IMR-90 (cell line): ENCODE measurements at places on chromosomes 11 and 22.

- no peak for DNase-seq
These were observed 541.2 kb upstream of the API5 start for GRCh38 chr11:42770444-42771065.

DNA sequence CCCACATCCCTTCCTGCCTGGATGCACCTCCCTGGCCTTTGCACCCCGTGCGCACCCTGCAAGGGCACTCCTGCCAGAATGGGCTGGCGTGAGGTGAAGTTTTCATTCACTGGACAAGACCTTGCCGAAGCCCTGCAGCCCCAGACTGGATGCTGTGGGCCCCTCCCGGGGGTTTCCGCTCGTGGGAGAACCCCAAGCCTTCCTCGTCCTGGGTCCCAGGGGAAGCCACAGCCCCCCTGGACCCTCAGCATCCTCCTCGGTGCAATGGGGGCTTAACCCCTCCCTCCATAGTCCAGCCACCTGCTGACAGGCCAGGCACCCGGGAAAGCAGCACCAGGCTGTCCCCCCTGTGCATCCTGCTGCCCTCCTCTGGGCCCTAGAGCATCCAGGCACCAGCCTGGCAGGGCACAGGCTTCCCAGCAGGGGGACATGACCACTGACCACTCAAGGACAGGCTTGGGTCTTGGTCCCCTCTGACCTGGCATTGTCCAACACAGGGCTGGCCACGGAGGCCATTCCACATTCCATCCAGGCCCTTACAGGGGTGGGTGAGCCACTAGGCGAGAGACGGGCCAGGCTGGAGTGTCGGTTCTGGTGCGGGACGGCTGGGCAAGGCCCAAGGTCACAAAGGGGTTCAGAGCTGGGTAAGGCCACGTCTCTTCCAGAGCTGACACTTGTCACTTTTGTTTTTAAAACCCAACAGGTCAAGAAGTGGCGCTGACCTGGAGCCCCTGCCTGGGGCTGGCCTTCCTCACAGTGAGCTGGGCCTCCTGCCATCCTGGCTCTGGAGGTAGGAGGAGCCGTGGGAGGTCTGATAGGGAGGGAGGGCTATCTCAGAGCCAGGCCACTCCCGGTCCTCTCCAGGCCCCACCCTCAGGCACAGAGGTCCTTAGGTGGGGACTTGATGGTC is 41.5 kb upstream of the PPARA start:
- peak; percentile 23 for DNase-seq

GRCh38 chr22:30541961-30542810 is 4.4 kb downstream of the SEC14L6 start:
- no peak for DNase-seq

DNA sequence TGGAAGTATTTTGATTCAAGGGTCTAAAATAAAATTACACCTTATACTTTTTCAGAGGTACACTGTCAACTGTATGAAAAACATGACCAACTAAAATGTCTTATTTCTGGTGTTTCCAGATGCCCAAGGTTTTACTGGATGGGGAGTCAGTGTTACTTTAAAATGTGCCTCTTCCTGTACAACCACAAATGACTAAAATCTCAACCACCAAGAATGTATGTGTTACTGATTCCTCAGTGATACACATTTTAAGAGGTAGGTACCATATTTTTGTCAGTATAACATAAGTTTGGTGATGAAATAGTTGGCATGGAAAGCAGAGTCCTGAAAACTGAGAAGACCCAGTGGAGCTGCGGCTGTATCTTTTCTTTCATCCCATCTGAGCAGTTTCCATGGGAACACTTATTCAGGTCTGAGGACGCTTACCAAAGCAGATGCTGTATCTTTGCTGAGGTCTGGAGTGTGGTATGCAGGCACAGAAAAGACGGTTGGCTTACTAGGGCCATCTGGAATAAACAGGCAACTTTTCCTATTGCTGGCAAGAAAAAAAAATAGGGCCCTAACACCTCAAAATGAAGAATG is 21.2 kb upstream of the TP53AIP1 start:
- DNase-seq = peak; percentile 20

DNA sequence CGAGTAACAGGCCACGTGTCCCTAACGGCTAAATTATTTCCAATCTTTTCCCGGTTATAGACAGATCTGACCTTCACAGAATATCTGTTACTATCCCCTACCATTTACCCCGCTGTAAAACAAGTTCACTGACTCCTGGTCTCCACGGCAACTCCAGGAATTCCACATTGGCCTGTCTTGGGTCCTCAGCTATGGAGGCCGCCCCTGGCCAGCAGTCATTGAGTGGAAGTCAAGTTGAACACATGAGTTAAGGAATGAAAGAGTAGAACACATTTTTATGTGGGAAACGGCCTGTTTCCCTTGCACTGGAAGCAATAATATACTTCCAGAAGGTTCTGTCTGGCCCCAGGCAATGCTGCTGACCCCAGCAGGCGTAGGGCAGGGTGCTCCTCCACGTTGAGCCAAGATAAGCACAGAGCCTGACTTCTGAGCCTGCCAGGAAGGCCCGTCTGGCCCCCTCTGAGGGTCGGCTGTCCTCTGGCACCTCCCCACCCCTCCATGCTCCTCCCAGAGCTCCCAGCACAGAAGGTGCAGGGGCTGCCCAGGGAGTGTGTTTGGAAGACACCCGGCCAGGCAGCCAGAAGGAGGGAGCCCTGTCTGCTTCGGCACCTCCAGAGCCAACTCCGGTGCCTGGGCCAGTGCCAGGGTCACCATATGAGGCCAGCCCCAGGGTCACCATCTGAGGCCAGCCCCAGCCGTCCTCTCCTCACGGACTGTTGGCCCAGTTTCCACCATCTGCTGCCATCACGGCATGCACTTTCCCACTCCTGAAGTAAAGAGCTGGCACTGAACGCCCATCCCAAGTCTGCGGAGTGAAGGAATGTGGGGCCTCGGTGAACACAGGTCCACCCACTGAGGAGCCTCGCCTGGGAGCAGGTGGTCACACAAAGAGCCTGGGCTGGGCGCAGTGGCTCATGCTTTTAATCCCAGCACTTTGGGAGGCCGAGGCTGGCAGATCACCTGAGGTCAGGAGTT is 813.2 kb downstream of the BRD1 start:
- no peak for DNase-seq

- DNase-seq = no peak
These were observed 11.9 kb upstream of the CD44 start for GRCh38 chr11:35126879-35127581.

DNA sequence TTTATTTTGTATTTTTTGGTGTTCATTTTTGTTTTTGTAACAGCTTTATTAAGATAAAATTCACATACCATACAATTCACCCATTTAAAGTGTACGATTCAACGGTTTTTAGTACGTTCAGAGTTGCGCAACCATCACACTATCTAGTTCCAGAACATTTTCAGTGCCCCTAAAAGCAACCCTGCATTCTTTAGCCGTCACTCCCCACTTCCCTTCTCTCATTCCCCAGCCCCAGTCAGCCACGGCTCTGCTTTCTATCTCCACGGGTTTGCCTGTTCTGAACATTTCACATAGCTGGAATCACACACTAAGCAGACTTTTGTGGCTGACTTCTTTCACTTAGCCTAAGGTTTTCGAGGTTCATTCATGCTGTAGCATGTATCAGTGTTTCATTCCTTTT is 9.6 kb upstream of the KCNQ1OT1 start:
- DNase-seq = peak; percentile 34

DNA sequence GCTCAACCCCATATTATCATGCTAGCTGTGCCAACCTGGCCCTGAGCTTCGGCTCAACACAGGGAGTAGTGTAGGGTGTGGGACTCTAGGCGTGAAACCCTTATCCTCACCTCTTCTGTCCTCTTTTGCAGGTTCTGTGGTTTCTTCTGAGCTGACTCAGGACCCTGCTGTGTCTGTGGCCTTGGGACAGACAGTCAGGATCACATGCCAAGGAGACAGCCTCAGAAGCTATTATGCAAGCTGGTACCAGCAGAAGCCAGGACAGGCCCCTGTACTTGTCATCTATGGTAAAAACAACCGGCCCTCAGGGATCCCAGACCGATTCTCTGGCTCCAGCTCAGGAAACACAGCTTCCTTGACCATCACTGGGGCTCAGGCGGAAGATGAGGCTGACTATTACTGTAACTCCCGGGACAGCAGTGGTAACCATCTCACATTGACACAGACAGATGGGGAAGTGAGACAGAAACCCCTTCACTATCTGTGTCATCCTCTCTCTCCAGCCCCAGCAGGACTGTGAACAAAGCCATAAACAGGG is 76.4 kb downstream of the GGTLC2 start:
- DNase-seq = no peak
